ENCODE measurements at places on chromosomes 6 and 20.

DNA sequence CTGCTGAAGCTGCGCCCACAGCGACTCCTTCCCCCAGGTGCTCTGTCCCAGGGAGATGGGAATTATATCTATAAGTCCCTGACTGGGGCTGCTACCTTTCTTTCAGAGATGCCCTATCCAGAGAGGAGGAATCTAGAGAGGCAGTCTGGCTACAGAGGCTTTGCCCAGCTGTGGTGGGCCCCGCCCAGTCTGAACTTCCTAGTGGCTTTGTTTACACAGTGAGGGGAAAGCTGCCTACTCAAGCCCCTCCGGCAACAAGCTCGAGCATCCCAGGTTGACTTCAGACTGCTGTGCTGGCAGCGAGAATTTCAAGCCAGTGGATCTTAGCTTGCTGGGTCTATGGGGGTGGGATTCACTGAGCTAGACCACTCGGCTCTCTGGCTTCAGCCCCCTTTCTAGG, 152.5 kb upstream of the MAP3K7 start:
- no peak for DNase-seq

DNA sequence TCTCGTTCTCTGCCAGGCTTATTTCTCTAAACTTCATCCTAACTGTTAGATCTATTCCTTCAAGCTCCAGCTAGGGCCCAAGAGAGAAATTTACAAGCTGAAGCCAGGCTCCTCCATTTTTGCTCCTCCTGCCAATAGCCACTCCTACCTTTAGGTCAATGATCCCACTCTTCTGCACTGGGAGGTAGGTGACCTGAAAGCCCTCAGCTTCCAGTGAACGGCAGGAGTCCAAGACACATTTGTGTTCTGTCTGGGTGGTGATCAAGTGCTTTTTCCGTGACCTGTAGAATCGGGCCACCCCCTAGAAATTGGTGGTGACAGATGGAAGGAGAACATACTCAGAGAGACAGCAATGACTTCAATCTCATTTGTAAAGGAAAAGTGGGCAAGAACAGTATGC, 8.9 kb downstream of the NFS1 start:
- no peak for DNase-seq

DNA sequence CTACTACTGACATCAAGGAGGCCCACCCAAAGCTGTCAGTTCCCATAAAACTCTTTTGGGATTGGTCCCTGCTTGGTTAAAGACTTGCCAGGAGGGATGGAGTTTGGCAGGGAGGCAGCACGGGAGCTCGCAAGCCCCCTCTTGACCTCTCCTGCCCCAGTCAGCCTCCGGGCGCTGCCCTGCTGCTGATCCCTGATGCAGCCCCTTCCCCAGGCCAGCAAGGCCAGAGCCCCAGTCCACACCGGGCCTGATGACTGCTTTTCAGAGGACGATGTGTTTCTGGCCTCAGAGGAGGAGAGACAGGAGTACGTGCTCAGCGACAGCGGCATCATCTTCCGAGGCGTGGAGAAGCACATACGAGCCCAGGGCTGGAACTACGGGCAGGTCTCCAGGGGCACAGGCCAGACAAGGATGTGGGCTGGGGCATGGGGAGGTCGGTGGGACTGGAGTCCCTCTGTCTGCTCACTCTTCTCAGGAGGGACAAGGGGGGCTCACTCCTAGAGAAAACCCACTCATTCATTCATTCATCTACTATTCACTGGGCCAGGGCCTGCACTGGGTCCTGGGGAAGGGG, 15.6 kb downstream of the TGM6 start:
- DNase-seq, result no peak

DNA sequence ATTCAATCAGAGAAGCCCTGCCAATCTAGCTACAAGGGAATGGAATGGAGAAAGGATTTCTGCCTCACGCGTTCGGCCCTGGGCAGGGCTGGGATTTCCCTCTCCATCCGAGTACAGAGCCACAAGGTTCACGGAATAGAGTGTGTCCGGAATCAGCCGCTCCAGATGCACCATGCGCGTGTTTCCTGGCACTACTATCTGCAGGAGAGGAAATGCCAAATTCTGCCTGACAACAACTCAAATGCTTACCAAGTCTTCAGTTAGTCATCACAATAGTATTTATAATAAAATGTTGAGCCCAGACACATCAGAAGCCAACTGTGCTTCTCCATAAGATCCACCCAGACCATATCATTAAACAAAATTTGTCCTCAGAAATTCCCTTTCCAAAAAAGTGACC, 75.1 kb downstream of the COL12A1 start:
- DNase-seq, result no peak

DNA sequence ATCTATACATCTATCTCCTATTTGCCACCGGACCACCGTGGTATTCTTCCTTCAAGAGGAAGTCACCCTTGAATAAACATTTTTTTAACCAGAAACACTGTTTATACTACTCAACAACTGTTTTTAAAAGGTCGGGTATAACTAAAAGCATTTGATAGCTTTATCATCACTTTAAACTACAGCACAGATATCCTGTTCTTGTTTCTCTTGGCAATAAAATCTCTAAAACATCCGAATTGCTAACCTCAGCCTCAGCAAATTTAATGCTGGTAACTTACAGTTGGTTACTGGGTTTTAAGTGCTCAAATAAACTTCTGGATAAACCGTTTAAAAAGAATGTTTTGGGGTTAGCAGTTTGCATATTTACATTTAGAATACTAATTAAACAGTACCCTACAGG, 20.4 kb downstream of the ZUP1 start:
- DNase-seq, result no peak

- no peak for DNase-seq
These were observed 20.8 kb upstream of the MLN start for GRCh38 chr6:33824461-33825154.

GRCh38 chr6:34974249-34974642, 85.2 kb downstream of the ANKS1A start:
- no peak for DNase-seq

Data from 8988T (cell line).